IPS DF 19.7 (cell line): ENCODE measurements at places on chromosomes 12 and 14.

- DNase-seq = no peak
These were observed 896.4 kb downstream of the BCL11B start for GRCh38 chr14:98375566-98375965.

GRCh38 chr12:93847517-93848474 is 170.6 kb downstream of the CRADD start:
- no peak for DNase-seq

DNA sequence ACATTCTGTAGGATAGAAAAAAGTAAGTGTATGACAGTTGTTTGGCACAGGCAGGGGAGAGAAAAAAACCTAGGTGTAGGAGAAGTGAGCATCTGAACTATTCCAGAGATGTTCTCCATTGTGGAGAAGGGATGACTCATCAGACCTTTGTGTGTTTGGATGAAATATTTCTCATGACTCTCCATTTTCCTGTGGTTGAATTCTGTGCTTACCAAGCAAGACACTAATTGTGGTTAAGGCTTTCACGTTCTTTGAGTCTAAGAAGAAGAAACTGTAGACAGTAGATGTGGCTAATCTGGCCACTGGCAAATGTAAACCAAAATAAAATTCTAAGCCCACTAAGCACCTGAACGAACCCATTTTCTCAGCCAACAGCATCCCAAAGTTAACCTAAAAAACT is 107.9 kb upstream of the GZMB start:
- DNase-seq = no peak

DNA sequence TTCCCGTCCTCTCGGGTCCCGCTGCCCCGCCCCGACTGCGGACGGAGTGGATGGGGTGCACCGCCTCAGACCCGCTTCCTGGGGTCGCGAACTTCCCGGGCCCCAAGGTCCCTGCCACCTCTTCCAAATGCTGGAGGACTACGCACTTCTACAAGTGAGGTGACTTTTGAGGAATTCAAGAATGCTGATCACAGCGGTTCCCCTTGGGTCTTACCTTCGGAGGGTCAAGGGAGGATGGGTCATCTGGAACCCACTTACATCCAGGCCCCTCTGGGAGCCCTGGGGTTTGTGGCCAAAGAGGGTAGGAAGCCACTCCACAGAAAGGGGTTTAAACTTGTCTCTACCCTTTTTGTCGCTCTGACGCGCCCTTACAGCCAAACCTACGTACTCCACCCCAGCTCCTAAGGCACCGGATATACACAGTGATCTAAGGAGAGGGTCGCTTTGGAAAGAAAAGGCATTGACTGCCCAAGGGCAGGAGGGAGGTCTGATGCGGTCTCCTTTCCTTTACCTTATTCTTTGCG is 532 bp upstream of the PRKD1 start:
- no peak for DNase-seq

- DNase-seq = no peak
These were observed 32.5 kb downstream of the PAWR start for GRCh38 chr12:79658221-79658620.

GRCh38 chr14:39038542-39038941 is 64.5 kb downstream of the SEC23A start:
- no peak for DNase-seq

DNA sequence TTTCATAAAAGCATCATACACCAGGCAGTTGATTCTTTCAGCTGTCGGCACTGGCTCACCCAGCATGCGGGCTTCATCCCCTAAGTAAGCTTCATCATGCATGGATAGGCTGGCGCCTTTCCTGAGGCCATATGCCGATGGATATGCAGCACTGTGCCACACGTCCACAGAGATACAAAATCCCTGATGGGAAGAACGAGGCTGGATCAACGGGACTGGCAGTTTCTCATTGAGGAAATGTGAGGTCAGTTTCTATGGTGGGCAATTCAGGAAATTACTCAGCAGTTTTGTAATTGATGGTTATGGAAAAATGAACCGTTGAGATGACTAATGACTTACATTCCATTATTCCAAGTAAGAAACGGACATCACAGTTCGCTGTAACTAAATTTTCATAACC is 453.8 kb downstream of the TMEM121 start:
- DNase-seq = no peak

DNA sequence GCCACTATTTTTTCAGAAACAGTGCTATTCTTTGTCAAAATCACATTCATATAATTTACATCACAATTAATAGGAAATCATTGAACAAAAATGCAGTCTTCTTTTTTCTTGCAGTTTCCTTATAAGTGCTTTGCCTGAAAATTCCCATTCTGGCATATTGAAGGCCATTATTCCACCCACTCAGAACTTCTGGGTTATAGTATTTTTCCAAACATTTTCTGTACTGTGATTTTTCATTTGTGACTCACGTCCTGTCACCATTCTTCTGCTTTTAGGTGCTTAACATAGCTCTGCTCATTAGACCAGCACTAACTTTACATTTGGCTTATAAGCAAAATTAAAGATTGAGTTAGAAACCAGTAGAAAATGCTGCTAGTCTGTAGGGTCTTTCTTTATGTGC is 241.0 kb upstream of the NPAS3 start:
- DNase-seq = no peak

GRCh38 chr12:15253990-15254389 is 32.8 kb upstream of the RERG start:
- no peak for DNase-seq

DNA sequence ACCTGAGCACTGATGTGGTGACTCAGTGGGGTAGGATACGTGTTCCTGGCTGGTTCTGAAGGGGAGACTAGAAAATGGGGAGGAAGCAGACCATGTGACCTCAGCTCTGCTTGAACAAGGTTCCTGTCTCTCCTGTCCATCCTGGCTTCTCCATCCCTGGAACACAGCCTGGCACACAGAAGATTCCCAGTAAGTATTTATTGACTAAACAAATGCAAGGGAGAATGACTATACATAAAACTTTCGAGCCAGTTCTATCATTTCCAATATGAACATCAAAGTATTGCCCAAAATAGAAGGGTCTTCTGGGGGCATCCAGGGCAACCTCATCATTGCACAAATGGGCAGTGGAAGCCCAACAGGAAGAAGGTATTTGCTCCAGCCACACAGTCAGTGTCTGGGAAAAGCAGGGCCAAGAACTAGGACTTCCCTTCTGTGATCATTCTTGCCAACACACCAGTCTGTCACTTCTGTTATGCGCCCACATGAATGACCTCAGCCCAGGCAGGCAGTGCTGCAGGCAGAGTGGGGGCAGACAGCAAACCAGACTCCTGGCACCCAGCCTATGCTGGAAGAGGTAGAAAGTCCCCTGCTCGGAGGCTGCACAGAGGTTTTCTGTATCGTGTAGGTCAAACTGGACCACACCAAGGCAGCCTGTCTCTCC is 5.6 kb upstream of the SERPINA9 start:
- DNase-seq = no peak

DNA sequence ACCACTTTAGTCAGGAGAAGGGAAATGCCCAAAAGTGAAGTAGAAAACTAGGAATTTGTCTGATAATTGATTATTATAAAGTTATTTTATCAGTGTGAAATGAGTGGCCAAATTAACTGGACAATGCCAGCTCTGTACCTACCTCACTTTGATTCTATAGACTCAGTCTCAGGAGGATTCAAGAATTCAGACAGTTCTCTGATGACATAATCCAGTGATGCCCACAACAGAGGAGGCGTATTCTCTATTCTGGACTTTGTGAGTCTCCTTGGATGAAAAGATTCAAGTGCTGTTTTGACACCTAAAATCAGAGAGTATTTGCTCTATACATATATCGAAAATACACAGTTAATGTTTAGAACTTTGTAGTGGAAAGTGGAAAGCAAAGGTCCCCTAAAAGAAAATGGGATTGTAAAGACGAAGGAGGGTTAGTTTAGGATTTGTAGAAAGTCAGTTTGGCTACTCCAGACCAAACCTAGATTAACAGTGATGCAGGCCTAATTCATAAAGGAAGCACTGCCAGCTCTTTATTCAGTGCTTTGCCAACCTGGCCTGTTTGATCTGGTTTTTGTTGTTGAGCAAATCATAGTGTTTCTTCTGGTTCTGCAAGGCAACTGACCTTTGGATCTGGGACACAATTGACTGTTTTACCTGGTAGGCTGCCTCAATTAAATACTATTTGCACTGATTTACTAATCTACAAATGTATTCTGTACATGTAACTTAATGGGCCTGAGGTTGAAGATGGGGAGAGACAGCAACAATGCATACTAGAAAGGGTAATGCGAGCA is 67.4 kb downstream of the DAD1 start:
- DNase-seq = no peak

- DNase-seq = no peak
These were observed 487.0 kb downstream of the MED13L start for GRCh38 chr12:115790526-115790925.

DNA sequence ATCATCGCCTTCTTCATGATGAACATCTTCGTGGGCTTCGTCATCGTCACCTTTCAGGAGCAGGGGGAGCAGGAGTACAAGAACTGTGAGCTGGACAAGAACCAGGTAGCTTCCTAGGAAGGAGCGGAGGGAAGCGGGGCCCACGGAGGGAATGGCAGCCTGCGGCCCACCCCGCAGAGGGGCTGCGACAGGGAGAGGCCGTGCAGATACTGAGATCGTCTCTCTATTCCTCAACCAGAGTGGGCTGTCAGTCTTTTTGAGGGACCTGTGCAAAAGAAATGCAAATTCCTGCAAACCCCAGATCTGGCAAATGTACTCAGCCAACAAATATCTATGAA is 186.2 kb upstream of the FKBP4 start:
- DNase-seq = no peak

DNA sequence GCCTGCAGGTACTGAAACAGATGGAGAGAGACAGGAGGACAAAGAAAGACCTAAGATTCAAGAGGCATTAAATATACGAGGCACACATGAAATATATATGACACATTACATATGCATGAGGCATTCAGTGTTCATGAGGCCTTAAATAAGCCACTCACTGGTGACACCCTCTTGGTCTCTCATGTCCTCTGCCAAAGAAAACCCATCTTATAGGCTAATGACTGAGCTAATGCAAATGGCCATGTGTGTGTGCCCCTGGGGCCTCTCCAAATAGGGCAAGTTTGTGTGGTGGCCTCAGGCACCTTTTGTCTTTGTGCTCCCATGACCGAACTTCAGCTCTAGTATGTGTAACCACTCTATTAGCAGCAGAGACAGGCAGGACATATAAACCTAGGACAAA is 18.8 kb downstream of the COQ6 start:
- DNase-seq = no peak

- no peak for DNase-seq
These were observed 5.8 kb downstream of the GPR68 start for GRCh38 chr14:91238661-91239060.

GRCh38 chr14:85487215-85487614 is 42.7 kb upstream of the FLRT2 start:
- DNase-seq = no peak
